ENCODE measurements at places on chromosomes 3 and 15.

DNA sequence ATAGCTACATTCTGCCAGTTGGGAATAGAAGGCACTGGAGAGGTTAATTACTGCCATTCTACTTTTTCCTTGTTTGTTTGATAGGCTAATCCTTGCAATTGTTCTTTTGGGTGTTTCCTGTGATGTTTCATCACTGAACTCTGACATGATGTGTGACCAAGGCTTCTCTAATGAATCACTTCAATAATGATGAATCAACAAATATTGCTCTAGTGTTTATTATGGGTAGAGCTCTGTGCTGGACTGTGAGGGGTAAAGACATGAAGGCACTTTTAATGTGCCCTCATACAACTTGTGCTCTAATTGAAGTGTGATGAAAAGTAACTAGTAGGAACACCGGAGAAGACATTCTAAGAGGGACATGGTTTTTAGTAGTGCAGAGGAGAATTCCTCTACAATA is 233.6 kb downstream of the WDR72 start:
- DNase-seq = no peak

GRCh38 chr15:90325726-90326125 is 26.4 kb upstream of the ZNF774 start:
- no peak for DNase-seq

GRCh38 chr15:20352241-20353200 is 189.1 kb downstream of the GOLGA6L6 start:
- no peak for DNase-seq

GRCh38 chr3:35780800-35781199 is 141.5 kb downstream of the ARPP21 start:
- DNase-seq = no peak

- DNase-seq = no peak
Measured at GRCh38 chr3:66320390-66320789, 99.6 kb downstream of the SLC25A26 start.

DNA sequence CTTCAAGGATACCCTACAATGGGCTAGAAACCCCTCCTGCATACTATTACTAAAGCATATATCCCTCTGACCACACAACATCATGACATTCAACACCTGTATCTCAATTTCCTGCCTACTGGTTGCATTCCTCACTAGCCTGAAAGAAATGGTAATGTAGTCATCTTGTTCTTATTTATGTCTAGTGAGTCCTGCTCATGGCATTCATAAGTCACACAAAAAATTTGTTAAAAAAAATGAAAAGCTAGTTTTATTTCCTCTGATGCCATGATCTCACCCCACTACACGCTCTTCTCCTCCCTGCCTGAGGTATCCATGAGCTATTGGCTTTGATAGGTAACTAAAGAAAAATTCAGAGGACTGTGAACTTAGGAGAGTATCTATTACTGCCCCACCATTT is 284.5 kb downstream of the ZNF385D start:
- no peak for DNase-seq

GRCh38 chr15:60399931-60400330 is 2.1 kb upstream of the ANXA2 start:
- no peak for DNase-seq

GRCh38 chr3:119809249-119810017 is 27.5 kb downstream of the NR1I2 start:
- DNase-seq = no peak

DNA sequence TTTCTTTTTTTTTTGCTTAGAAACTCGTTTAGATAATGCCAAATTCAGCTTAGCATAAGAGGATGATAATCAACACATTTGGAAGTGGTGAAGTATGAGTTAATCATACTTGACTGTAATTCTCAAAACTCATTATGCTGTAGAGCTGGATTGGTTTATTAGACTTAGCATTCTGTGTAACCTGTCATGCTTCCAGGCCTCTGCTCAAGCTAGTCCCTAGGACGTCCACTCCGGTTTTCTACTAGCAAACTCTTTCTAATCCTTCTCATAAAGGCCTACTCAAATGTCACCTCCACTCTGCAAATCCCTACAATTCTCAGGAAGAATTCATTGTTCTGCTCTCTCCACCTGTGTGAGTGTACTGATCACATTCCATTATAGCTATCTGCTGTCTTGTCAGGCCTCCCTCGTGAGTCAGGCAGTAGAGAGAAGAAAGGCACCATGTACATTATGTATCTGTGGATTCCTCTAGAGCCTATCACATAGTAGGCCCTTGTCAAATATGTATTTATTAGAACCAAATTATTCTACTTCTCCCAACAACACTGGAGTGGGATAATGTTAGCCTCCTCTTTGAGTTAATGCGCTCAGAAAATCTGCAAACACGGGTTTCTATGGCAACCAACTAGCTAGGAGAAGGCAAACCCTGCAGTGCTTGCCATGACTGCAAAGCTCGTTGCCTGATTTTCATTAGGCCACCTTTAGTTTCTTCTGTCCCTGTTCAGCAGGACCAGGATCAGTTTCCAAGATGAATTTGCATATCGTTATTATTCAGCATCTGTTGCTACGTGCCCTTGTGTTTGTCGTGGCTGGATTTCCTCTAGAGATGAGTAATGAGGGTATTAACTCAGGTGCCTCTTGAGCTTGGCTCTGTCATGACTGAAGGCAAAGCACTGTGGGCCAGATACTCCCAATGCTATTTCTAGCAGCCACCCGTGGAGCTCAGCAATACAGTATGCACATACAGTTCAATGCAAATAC is 30.7 kb downstream of the ATP13A5 start:
- DNase-seq = no peak

DNA sequence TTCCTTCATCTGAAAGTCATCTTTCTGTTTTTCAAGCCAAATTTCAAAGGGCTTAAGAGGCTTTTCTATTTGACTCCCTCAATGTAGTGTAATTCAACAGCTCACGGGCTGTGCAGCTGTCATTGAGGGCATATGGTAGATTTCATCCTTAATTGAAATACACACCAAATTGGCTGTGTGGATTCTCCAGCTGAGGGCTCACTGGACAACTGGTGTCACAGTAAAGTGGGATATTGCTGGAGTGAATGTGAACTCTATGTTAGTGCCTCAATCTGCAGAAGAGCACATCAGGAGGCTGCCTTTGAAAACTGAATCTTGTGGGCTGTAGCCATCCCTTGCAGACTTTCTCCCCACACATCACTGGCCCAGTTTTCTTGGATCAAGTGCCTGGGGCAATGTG is 120.1 kb downstream of the GALK2 start:
- no peak for DNase-seq

- DNase-seq = no peak
Measured at GRCh38 chr15:58513008-58513407, 81.2 kb downstream of the LIPC start.

- no peak for DNase-seq
Measured at GRCh38 chr15:77627067-77627466, 5.6 kb downstream of the LINGO1 start.
